Stimulated activated CD8-positive, alpha-beta memory T cell treated with anti-CD3 and anti-CD28 coated beads, Interleukin-4, amount 100 ng/mL, for 24 hours (primary cell): ENCODE measurements at places on chromosomes 3 and 15.

DNA sequence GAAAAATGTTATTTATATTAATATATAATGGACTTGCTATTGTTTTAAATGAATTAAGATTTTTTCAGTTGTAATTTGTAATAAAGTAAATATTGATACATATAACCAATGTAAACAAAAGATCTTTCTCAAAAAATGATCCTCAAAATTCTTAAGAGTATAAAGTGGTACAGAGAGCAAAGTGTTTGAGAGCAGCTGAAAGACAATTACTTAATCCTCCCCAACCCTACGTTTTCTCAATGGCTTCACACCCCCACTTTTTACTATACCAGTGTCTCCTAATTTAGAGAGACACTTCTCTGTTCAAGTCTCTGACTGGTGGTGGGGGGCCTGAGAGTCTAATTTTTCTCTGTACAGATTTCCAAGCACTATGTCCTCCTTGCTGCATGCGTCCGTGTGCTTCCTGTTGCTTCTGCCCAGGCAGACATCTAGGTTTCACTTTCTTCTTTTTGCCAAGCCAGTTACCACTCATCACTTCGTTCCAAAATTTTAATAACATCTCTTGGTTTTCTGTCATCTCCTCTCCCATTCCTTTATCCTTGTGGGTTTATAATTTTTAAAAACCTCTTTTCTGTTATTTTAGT, 276.3 kb upstream of the DNAJC19 start:
- DNase-seq = no peak

DNA sequence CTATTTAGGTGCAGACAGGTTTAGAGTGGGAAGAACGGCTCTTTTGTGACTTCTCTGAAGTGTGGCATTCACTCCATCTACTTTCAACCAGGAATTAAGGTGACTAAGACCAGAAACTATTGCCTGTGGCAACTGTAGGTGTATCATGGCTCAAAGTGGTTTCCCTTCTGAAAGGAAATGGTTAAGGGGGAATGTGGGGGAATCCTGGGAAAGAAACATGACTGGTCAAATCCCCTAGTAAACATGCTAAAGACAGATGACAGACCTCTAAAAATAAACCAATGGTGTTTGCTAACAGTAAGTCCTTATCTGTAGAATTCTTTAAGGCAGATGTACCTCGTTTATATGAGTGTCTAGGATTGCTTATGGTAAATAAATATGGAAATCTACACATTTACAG, 56.9 kb downstream of the MEGF11 start:
- no peak for DNase-seq

- no peak for DNase-seq
These were observed at the start of gene SOX2 for GRCh38 chr3:181711325-181712135. TSS of gene SOX2 (plus strand) at chr3:181711925. CDS start at chr3:181712361, 436 bp downstream.

DNA sequence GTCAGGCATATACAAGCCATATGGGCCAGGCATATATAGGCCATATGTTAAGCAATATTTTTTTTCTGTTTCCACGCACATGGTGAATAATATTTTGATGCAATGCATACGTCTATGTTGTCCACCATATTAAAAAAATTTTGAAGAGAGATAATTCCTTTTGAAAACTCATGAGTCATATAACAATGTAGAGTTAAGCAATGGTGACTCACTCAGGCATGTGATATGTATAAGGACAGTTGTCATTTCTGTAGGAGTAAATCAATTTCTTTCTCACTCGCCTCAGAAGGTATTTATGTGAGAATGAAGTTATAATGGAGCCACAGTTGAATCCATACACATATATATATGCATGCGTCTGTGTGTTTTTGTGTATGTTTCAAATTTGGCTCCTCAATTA, 272.6 kb downstream of the EPHA3 start:
- DNase-seq = no peak

DNA sequence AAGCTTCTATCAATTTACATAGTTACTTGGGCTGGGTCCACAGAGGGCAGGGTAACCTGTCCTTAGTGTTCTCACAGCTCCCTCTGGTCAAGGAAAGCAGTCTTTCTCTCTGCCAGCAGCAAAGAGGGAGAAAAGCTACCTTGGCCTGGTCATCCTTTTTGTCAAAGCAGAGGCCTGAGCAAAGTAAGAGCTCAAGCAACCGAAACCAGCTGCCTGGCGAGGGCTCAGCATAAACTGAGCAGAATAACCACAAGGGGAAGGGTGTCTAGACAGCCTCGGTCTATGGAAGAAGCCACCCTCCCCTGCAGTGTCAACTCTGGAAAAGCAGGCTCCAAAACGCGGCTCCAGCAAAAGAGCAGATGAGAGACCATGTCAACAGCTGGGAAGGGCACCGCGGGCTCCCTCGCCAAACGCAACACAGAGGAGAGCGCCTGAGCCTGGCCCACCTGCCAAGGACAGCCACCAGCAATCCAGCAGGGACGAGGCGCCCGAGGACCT, 17.4 kb downstream of the LRIG1 start:
- no peak for DNase-seq

DNA sequence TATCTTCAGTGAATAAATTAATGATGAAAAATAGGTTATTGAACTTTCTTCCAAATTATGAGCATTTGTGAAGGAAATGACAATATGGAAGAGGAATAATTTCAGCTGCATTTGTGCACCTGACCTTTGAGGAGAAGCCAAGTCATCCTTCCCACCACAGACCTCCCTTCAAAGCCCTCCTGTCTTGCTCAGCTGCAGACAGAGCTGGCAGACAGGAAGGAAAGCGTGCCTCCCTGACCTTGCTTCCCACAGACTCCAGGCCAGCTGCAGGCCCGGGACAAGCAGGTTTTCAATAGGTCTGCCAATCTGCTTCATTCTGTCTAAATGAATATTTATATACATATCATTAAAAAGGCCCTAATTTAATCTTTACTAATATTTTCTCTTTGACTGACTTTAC, 152.9 kb upstream of the RBMS3 start:
- DNase-seq = no peak

- DNase-seq = no peak
These were observed 184.0 kb downstream of the MAGI1 start for GRCh38 chr3:65854606-65855304.

GRCh38 chr3:108202834-108203233, 19.4 kb downstream of the IFT57 start:
- no peak for DNase-seq

- no peak for DNase-seq
These were observed 138.6 kb downstream of the GAP43 start for GRCh38 chr3:115761927-115762305.

DNA sequence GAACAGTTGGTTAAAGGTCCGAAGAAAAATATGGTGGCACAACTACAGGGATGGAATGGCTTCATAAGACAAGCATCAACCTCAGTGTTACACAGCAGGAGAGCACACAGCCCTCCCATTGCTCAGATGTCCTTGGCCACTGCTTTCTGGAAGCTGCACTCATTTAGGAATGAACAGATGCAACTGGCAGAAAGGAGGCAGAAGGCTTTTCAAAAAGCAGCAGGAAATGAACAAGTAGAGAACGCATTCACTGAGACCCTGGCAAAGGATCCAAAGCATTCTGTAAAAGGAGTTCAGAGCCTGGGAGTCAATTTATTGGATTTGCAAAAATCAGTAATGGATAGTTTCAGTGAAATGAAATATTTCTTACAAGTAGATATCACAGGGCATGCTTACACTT, 101.1 kb downstream of the PDZRN3 start:
- no peak for DNase-seq

DNA sequence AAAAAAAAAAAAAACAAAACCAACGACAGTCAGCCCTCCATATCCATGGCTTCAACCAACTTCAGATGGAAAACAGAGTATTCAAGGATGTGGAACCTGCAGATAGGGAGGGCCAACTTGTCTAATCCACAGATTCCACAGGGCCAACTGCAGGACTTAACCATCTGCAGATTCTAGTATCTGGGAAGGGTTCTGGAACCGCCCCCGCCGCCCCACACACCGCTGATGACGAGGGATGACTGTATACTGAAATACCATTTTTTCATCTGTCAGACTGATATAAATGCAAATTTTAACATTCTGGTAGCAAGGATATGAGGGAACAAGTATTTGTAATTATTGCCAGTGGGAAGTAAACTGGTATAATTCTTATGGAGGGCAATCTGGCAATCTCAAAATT, 29.5 kb downstream of the ADPGK start:
- no peak for DNase-seq

DNA sequence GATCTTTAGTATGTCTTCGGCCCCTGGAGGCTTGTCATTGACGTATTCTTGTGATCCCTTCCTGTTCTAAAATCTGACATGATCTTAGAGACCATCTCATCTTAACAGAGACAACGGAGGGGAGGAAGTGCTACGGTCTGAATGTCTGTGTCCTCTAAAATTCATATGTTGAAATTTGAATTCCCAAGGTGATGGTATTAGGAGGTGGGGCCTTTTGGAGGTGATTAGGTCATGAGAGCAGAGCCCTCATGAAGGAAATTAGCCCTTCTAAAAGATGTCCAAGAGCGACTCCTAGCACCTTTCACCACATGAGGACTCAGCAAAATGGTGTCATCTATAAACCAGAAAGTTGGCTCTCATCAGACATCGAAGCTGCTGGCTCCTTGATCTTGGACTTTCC, 233.2 kb upstream of the CMC1 start:
- no peak for DNase-seq

DNA sequence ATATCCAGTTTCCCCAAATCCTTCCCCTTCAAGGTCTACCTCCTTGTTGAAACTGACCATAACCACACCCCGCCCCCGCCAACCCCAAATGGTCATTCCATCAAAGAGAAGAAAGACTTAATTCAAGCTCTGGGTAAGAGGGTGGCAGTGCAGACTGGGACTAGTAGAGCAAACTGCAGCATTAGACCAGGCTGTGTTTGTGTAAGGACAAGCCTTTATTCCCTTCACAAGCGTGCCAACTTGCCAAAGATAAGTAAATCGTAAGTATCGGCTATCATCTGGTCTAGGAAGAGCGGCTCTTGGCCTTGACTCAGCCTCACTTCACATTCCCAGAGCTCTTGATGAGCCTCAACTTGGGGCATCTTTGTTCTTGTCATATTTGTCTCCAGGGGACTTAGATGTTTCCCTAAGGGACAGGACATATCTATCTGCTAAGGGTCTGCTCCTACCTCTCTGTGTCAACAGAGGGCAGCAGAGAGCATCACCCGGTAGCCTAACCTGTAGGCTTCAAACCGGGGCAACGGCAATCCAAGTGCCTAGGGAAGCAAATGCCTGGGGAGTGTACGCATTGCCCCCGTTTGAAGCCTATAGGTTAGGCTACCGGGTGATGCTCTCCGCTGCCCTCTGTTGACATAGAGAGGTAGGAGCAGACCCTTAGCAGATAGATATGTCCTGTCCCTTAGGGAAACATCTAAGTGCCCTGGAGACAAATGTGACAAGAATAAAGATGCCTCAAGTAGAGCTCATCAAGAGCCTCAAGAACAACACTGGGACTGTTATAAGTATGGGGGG, 8.9 kb upstream of the MAP3K13 start:
- DNase-seq = peak; percentile 48

DNA sequence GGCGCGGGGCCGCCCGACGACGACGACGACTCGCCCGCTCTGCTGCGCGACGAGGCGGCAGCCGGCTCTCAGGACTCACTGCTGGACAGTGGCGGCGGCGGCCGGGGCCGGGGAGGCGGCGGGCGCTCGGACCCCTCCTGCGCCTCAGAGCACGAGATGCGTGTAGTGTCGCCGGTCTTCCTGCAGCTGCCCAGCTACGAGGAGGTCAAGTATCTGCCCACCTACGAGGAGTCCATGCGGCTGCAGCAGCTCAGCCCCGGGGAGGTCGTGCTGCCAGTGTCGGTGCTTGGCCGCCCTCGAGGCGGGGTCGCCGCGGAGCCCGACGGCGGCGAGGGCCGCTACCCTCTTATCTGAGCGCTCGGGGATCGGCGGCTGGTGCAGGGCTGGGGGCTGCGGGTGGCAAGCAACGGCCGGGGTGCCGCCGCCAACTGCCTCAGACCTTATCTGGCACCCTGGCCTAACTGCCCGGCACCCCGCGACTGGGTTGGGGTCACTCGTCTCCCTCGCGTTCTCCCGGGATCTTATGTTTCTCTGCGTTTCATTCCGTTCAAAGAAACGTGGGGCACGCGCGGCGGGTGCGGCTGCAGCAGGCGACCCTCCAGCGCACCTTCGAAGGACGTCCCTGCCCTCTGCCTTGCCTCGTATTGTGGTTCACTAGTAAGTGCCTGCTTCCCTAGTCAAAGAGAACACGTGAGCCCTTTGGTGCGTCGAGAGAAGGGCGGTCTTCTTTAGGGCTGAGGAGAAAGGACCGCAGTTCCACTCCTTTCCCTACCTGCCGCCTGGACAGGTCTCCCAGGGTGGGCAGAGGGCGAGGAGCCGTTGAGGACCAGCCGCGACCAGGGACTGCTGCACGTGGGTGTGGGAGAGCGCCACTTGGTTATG, 1.0 kb downstream of the C3orf80 start:
- DNase-seq = no peak

DNA sequence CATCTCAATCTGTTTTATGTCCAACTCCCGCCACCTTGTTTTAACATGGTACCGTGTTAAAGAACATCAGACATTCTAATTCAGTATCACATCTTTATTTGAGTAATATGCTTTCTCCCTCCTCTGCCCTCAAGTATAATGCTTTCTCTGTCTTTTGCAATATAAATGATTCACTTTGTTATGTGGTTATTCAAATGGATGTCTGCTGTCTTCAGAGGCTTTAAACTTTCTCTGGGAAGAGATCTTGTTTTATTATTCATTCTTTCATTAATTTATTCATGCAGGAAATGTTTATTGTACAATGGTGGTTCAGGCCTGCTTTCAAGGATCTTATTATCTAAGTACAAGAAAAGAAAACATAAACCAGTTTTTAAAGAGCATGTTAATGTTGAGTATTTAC, 57.1 kb downstream of the RAP2B start:
- no peak for DNase-seq
